ENCODE measurements at places on chromosomes 12 and 14. TPM values are rescaled to one million over a fixed set of nuclear protein-coding genes. Genes with fewer than 3 reads are reported as not detected.

GRCh38 chr12:93008044-93008778 lies 79.1 kb upstream of the EEA1 start:
- no peaks in the 10 kb centered on the region for H3K36me3 ChIP-seq
- DNase-seq = no peak
- no peak overlapping the region for H3K27ac ChIP-seq
- H3K4me3 ChIP-seq = no peak overlapping the region
- no peaks in the 10 kb centered on the region for H3K27me3 ChIP-seq

DNA sequence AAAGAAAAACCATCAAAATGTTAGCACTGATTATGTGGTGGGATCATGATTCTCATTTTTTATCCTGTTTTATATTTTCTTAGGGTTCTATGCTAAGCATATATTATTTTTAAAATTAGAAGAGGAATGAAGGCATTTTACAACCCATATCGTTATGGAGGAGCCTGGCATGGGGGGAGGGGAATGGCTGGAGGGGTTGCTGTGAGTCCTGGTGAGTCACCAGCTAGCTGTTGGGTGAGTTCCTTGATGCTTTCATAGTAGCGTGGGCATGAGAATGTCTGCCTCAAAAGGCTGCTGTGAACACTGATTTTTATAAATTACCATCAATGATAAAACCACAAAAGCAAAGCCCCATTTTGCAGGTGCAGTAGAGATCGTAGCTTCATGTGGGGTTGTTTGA lies 46.9 kb downstream of the C14orf132 start:
- no peak for DNase-seq
- no peaks in the 10 kb centered on the region for H3K4me1 ChIP-seq
- H3K27me3 ChIP-seq = no peaks in the 10 kb centered on the region
- no peaks in the 10 kb centered on the region for H3K36me3 ChIP-seq
- no peak overlapping the region for H3K27ac ChIP-seq

DNA sequence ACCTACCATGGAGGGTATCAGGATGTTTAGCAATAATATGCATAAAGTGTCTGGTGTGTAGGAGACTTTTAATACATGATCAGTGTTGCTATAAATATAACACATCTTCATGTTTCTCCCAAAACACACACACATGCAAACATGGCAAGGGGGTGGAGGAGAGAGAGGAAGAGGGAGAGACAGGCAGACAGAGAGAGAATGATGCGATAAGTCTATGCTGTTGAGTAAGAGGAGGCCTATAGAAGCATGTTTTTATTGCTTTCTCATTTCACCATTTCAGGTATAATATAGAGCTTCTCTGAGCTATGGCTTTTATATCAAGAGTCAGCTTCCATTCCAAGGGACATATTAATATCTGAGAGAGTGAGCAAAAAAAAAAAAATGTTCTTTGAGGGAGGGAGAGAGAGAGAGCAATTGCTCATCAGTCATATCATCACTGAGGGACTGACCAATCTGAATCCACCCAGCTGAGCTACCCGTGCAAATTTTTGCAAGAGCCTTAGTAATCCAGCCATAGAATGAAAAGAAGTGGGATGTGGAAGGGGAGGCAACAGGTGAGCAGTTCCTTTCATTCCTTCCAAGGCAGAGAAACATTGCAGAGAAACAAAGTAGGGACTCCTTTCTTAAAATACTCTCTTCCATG lies 54.8 kb upstream of the RASSF8 start:
- DNase-seq = no peak
- H3K36me3 ChIP-seq = no peaks in the 10 kb centered on the region

Gene CPNE6
- polyA plus RNA-seq = 0.05 TPM

Gene KRT75
- polyA plus RNA-seq = not detected

Measured in liver (tissue), 10 donors.